ENCODE measurements at places on chromosomes 2 and 18.

DNA sequence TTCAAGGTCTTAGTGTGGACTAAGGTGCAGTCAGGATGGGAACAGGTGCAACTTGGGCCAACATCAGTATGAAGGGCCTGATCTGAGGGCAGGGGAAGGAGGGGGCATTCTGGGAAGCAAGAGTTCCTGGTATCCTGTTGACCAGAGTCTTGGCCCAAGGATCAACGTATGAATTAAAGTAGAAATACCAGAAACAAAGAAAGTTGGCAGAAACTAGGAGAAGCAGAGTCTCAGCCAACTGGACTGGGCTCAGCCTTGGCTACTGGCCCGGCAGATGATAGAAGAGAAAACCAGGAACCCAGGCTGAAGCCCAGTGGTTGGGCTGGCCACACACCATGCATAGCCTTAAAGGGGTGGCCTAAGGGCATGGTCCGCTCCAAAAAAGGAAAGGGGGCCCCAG, 2.3 kb downstream of the CETN1 start:
- no peak for DNase-seq

DNA sequence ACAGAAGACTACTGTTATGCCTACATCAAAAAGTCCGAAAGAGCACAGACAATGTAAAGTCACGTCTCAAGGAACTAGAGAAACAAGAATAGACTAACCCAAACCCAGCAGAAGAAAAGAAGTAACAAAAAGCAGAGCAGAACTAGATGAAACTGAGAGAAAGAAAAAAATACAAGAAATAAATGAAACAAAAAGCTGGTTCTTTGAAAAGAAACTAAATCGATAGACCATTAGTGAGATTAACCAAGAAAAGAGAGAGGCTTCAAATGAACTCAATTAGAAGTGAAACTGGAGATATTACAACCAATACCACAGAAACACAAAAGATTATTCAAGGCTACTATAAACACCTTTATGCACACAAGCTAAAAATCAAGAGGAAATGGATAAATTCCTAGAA, 271.8 kb downstream of the MBD2 start:
- DNase-seq = no peak

- DNase-seq = no peak
Measured at GRCh38 chr2:179239195-179239594, 25.4 kb downstream of the SESTD1 start.

DNA sequence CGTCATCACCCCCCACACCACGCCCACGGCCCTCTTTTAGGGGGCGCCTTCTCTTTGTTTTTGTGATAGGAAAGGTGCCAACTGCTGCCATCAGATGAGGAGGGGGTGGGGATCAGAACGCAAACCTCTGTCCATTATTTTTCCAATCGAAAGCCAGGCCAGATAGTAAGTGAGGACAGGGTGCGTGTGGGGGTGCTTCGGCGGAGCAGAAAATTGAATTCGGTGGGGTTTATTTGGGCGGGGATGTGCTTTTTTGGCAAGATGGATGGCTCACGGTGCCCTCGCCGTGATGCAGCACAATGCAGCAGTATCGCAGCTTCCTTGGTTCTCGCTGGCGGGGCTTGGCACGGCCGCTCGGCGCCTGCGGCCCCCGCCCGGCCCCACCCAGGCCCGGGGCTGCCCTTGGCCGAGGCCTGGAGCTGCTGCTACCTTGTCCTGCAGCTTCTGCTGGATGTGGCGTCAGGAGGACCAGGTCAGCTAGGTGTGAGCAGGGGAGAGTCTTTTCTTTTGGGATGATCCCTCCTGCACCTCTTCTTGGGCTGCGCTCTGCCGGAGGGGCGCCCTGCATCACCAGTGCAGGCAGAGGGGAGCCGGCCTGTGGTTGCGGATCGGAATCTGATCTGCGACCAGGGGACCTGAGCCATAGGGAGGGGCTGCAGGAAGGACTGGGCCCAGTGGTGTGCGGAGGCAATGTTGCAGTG, 1.3 kb downstream of the SPTBN1 start:
- no peak for DNase-seq

- no peak for DNase-seq
Measured at GRCh38 chr2:23703037-23703582, 223.8 kb downstream of the ATAD2B start.

GRCh38 chr2:12877761-12878160, 161.0 kb downstream of the TRIB2 start:
- DNase-seq = no peak

GRCh38 chr18:34772887-34773286, 62.8 kb downstream of the DTNA start:
- no peak for DNase-seq

DNA sequence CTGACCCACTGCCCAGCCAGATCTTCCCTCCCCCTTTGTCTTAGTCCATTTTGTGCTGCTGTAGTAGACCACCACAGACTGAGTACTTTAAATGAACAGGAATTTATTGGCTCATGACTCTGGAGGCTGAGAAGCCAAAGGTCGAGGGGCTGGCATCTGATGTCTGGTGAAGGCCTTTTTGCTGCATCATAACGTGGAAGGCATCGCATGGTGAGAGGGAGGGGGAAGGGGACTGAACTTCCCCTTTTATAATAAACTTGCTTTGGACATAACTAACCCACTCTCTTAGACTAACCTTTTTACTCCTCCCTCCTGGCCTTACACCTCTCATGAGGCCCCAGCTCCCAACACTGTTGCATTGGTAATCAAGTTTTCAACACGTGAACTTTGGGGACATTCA, 83.8 kb downstream of the MAP4K4 start:
- no peak for DNase-seq

DNA sequence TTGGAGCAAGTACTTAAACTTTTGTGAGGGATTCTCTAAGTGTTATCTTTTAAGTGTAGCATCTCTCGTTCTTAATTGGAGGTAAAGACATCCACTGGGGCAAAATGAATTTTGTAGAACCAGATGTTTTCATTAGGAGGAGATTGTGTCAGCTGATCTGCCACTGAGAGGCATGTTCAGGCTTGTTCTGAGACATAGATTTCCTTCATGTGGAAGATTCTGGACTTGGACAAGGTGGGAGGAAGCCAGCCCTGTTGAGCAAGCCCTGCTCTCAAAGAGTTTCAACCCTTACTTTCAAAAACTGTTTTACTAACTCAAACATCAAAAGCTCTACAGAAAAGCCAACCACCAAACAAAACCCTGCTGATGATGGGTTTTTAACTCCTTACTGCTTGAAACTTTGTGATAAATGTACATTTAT, 6.5 kb downstream of the MAP4K4 start:
- no peak for DNase-seq

- no peak for DNase-seq
Measured at GRCh38 chr2:105597806-105598803, 146.6 kb upstream of the NCK2 start.

DNA sequence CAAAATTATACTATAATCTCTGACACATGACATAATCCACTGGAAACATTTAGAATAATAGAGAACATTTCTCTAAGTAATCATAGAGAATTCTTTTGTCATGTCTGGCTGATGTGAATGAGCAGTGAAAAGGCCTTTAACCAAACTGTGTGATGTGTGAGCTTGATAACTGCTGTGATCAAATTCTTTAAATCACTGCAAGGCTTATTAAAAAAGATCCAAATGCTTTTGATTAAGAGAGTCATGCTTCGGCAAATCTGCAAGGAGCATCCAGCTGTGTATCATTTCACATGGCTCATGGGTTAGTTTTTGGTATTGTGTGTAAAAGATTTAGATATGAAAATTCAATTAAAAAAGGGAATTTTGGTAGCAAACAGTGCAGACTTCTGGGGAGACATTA, 58.6 kb upstream of the TFPI start:
- no peak for DNase-seq

GRCh38 chr2:47798631-47799030, 15.7 kb downstream of the MSH6 start:
- DNase-seq = no peak

- no peak for DNase-seq
Measured at GRCh38 chr2:190859347-190860297, 21.0 kb upstream of the GLS start.

DNA sequence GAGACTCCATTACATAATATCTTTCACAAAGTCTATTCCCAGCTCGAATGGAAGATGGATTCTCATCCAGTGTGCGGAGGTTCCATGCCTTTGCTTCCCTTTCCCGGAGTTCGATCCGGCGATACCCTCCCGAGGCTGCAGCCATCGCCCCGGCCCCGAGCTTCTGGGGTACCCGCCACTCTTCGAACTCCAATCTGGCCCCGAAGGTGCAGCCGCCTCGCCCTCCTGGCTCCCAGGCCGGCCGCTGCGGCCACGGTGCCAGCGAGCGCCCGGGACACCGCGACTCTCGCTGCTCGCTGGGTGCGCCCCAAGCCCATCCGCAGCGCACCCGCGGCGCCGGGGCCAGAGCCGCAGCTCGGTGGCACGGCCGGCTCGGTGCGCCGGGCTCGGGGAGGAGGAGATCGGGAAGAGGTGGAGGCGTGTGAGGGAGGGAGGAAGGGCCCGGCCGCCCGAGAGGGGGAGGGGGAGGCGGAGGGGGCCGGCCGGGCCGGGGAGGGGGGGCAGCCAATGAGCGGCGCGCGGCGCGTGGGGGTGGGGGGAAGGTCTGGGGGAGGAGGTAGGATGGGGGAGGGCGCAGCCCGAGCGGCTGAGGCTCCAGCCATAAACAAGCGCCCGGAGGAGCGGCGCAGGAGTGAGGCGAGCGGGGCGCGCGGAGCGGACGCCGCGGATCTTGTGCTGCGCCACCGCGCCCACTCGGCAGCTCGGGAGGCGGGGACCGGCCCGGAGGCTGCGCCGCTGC, at the start of gene CRIM1:
CRIM1 (plus strand) TSS at position 628 of the 739 bp plus-strand sequence. CDS start 515 bp downstream, outside the sequence.
- peak; percentile 8 for DNase-seq

DNA sequence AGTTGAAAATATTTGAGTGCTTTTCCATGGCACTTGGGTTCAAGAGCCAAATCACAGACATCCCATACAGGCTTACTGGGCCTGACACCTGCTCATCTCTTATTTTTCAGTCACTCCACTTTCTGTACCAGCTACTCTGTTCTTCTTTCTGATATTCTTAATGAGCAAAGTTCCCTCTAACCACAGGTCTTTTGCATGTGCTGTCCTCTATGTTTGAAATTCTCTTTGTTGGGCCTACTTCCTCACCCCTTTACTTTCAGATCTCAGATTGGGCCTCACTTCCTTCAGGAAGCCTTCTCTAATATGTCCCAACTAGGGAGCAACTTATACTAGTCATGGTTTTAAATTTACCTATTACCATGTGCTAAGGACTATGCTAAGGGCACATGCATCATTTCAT, 81.8 kb upstream of the RBMS1 start:
- DNase-seq = no peak

DNA sequence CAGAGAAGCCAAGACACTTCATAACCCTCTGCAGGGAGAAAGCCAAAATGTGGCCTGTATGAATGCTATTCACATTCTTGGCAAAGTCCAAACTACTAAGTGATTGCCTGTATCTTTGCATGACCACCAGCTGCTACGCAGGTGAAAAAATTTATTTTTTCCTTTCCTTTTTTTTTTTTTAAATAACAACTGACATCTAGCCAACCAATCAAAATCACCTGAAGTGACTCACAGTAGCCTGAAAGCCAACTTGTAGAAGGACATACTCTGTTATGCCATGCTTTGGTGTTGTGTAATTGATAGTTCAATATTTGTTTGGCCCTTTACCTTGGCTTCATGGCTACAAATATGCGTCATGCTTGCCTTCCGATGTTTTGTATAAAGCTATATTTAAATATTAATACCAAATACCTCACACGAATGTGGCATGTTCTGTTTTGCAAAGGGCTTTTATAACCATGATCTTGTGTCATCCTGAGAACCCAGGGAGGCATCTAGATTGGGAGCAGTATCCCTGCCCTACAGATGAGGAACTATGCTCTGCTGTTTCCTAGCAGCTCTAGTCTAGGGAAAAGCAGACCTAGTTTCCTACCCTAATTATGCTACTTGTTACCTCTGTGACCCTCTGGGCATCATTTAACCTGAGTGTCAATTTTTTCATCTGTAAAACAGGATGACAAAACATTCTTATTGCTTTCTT, 102.1 kb downstream of the MYOM1 start:
- no peak for DNase-seq

Data from activated CD4-positive, CD25-positive, alpha-beta regulatory T cell (primary cell).